ENCODE measurements at places on chromosomes 3 and 15. TPM values are rescaled to one million over a fixed set of nuclear protein-coding genes. Genes with fewer than 3 reads are reported as not detected.

The ZNF502 gene
- 2.1 TPM for total RNA-seq

DNA sequence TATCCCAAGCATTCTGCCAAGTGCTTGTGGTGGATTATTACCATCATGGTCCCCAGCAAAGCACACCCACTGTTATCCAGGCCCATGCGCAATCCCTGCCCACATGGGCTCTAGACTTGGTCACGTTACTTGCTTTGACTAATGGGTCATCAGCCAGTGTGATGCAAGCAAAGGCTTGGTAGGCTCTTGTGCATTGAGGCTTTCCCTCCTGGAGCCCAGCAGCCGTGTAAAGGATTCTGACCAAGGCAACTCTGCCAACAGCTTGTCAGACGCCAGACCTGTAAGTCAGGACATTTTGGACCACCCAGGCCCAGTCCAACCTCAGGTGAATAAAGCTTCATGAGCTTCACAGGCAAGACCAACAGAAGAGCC lies 93.9 kb downstream of the ABHD5 start:
- H3K27ac ChIP-seq: no peak overlapping the region
- no peaks in the 10 kb centered on the region for H3K4me1 ChIP-seq
- no peak for DNase-seq
- no peak overlapping the region for H3K4me3 ChIP-seq

GRCh38 chr3:151074256-151074655 lies 11.2 kb upstream of the MED12L start:
- H3K27me3 ChIP-seq: peaks cover 2% of the 10 kb centered on the region
- H3K27ac ChIP-seq: no peak overlapping the region
- DNase-seq: peak; percentile 38
- no peaks in the 10 kb centered on the region for H3K36me3 ChIP-seq
- H3K4me3 ChIP-seq: no peak overlapping the region

- no peak for DNase-seq
- no peaks in the 10 kb centered on the region for H3K27me3 ChIP-seq
- peaks cover 13% of the 10 kb centered on the region for H3K4me1 ChIP-seq
- H3K4me3 ChIP-seq: no peak overlapping the region
Observed at GRCh38 chr3:66828303-66828702, 169.8 kb upstream of the KBTBD8 start.
